ENCODE measurements at places on chromosomes 2 and 18.

DNA sequence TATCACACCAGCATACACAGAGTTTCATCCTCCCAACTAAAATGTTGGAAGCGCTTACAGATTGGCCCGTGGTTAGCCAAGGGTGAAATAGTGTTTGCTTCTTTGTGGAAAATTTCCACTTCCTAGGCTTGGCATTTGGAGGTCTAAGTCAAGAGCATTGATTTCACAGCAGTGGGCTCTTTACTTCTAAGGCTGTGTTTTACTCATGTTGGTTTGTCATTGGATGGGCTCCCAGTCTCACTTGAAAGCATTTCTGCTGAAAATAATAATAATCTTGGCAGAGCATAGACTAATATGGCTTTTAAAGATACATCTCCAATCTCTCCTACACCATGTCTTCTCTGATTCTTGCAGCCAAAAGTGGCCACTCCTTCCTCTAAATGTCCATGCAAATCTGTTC, 82.9 kb downstream of the DYNAP start:
- no peak for DNase-seq

DNA sequence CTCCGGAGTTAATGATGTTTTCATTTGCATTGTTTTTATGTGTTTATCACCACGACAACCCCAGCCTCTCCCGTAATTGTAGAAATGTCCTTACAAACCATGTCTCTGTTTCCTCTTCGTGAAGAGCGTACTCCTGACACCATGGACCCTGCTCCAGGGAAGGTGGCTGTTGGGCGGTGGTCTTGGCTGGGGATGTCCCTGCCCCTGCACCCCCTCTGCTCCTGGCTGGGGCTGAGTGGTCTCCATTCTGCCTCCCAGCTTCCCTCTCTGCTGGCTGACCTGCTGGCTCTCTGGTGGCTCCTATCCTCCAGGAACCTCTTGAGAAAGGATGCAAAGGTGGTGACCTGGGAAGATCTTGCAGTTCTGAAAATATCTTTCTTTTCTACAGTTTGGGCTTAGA, 81.1 kb downstream of the ASB1 start:
- no peak for DNase-seq

- DNase-seq = peak; percentile 59
Observed at GRCh38 chr2:241821460-241822263, 12.7 kb downstream of the NEU4 start.

- no peak for DNase-seq
Observed at GRCh38 chr2:15460112-15460620, 101.0 kb downstream of the NBAS start.

DNA sequence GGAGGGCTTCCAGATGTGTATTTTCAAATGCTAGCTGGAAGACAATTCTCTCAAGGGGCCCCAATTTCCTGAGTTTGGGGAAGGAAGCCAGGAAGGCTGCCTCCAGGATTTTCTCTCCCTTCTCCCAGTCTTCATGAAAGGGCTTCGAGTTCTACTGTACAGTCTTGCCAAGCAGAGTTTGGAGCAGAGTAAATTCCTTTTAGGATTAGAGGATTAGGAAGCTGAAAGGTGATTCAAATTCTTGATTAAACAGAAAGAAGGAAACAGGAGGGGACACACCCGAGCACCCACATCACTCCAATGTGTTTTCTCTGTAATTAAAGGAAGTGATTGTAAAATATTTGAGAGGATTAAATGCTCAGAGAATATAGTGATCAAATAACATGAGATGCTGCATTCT, 217.8 kb downstream of the SETBP1 start:
- DNase-seq = no peak

DNA sequence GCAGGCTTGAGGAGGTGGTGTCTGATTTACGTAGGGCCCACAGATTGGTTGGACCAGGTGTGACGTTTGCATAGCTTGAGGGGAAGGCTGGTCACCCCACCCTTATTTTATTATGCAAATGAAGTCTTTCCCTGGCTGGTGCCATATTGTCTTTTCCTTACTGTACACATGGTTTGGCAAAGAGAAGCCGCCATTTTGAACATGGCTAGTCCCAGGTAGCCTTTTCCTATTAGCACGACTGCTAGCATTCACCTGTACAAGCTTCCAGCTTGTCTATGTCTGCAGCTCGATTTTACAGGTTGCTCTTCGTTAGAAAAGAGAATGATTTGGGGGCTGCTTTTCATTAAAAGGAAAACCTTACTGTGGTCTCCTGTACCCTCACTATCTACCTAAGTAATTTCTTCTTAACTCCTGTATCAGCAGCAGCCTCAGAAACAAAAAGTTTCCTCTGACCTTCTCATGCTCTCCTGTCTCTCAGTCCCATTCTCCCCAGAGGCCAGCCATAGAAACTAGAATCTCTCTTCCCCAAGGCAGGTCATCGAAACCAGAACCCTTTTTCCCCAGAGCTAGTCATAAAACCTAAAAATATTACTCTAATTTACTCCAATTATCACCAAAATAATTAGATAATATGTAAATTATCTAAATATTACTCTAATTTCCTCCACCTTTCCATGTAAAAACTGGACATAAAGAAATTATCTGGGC, 151.8 kb downstream of the B3GNT2 start:
- no peak for DNase-seq

DNA sequence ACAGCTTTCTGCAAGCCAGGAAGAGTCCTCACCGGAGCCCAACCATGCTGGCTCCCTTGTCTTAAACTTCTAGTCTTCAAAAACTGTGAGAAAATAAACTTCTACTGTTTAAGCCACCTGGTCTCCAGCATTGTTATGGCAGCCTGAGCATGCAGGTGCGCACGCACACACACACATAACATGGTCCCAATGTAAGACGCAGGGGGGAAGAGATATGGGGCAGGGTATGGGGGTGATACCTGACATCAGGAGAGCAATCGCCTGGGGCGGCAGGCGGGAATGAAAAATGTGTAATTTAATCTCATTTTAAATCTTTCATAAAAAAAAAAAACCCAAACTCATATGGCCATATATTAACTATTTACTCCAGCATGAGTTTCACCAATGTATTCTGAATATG, 18.0 kb downstream of the HJURP start:
- no peak for DNase-seq

- DNase-seq = no peak
Observed at GRCh38 chr2:237326266-237327171, 87.4 kb downstream of the COL6A3 start.

DNA sequence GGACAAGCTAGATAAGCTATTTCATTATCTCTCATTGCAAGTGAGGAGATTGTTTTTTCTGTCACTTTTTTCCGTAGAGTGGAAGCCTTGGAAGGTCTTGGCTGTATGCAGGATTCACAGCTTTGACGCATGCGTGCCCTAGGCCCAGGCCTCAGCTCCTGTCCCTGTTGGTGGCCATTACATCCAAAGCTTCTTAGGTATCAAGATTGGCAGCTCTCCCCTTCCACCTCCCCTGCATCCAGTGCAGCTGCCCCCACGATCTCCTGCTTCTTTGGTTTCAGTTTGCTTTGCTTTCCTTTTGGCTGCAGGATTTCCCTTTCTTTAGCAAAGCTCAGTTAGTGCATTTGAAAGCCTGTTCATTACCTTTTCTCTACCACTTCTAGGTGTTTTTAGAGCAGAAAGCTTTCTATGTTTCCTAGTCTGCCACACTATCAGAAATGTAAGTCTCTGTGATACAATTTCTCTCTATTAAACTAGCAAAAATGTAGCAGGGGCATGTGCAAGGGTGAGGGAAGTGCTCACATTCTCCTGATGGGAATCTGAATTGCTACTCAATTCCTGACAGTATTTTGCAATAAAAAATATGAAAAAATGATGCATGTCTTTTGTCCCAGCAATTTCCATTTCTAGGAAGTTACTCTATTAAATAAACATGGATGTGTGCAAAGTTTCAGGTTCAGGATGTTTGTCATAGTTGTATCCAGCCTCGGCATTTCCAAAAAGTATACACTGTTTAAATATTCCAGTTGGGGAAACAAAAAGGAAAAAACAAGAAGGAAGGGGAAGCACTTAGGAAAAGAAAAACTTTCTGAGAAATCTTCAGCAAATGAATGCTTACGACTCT, 91.2 kb downstream of the LIPG start:
- no peak for DNase-seq

DNA sequence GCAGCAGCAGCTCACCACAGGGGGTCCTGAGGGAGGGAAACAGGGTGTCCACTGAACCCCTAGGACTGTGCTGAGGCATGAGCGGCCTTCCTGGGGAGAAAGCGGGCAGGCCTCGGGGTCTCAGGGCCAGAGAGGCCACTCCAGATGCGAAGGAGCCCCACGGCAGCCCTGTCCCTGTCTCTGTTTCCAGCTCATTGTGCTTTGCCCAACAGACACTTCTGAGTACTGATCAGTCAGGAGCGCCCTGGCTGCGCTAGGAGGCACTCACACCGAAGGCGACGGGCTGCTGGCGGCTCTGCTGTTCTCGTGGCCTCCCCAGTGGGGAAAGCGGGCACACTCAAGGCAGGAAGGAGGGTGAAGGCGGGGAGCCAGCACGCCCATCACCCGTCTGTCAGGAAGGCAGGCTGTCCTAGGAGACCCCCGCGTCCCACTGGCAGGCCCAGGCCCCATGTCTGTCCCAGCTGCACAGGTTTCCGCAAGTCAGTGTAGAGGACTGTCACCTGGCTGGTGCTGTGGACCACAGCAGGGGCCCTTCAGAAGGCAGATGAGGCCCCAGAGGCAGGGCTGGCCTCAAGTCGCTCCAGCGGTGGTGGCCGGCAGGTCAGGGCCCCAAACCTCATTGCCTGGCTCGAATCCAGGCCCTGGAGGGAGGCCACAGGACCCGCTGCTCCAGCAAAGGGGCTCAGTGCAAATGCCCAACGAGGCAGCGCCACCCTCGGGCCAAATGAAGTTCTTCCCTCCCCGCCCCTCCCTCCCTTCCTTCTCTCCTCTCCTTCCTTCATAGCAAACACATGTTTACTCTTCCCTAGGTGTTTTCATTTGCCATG, 6.8 kb downstream of the ESPNL start:
- peak; percentile 64 for DNase-seq

DNA sequence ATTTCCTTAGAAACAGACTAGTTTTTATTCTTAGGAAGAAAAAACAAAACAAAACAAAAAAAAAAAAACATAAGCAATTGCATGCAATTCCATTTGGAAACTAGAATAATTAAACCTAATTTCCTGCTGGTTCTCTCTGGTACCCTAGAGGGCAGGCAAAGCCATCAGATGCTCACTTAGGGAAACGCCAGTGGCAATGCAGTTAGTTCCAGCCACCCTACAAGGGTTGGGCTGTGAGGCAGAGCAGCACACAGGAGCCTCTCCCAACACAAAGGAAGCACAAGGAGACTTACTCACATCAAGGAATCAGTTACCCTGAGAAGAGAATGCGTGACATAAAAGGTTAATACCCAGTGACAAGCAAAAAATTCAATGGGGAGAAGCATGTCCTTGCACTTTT, 28.8 kb downstream of the CCDC93 start:
- DNase-seq = no peak

GRCh38 chr2:30582521-30582920, 135.5 kb downstream of the LCLAT1 start:
- no peak for DNase-seq

GRCh38 chr2:229521576-229521975, 192.8 kb downstream of the DNER start:
- no peak for DNase-seq

GRCh38 chr18:11468617-11469016, 140.8 kb upstream of the SLC35G4 start:
- no peak for DNase-seq

DNA sequence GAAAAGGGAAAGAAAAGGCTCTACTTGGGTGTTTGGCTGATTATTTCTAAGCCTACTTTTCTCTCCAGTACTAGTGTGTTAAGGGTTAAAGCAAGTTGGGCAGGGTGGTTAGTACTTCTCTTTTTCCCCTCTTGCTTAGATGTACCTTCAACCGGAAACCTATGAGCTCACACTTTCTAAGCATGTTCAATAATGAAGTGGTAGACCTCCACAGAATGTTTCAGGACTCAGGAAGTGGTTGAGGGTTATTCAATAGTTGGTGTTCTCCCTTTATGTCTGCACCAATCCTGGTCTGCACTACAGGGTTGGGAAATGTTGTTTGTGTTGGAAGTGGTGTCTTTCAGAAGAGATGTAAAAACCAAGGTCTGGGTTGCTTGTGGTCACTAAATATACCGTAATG, 137.1 kb downstream of the ZEB2 start:
- peak; percentile 34 for DNase-seq

GRCh38 chr18:71878226-71878625, 665.9 kb downstream of the CBLN2 start:
- no peak for DNase-seq

DNA sequence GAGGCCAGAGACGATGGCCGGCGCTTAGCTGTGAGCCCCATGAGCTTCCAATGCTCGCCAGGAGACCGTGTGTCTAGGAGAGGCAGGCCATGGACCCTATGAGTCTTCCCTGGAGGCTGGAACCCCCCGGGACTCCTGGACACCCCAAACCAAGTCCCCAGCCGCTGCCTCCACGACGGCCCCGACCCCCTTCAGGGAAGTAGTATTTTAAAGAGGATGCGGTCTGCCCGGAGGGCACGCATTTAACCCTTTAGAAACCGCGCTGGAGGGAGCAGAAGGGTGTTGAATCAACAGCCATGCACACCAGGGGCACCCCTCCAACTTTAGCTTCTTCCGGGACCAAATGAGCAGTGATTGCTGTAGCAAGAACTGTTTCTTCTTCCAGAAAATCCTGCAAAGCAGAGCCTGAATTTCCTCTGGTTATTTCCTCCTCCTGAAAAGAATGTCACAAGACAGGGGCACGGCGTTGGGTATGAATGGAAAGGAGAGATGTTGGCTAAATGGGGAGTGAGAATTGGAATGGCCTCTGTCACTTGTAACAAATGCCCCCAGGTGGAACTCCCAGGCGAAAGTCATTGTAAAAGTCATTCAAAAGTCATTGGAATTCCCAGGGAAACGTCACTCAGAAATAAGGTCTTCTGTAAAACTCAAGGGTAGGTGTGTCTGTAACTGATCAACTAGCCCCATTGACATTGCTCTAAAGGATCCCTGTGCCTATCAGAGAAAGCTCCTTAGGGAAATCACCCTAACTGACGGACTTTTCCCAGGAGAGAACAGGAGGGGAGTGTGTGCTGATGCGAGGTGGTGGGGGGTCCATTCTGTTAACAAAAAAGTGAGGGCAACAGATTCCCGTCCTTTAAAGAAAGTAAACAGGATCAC, 5.8 kb upstream of the GBX2 start:
- no peak for DNase-seq

DNA sequence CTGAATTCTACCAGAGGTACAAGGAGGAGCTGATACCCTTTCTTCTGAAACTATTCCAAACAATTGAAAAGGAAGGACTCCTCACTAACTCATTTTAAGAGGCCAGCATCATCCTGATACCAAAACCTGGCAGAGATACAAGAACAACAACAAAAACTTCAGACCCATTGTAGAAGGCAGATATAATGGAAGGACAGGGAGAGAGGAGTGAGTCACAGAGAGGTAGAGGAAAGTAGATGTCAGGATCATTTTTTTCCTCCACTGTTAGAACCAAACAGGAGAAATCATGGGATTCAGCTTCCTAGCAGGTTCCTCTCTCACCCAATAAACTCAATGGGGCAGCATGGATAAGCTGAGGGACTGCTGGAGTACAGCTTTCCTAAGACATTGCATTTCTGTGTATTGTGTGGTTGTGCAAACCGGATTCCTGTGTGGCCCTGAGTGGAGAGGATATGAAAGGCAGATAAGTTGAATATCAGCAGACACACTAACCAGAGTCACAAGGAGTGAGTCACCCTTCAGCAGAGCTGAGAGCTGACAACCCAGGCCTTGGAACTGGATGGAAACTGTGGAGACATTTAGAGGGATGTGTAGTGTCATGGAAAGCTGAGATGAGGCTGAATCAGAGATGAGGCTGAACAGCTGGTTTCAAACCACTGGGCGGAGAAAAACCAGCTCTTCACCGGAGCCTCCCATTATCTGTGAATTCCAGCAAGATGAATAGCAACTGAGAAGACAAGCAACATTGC, 60.9 kb upstream of the MMADHC start:
- DNase-seq = peak; percentile 27

All from tibial artery (tissue), 4 donors.